Heart right ventricle (tissue), 16 donors: ENCODE measurements at places on chromosomes 7 and 10. TPM values are rescaled to one million over a fixed set of nuclear protein-coding genes. Genes with fewer than 3 reads are reported as not detected.

The ATOH7 gene
- not detected for total RNA-seq

The ACBD7 gene
- not detected for total RNA-seq

DNA sequence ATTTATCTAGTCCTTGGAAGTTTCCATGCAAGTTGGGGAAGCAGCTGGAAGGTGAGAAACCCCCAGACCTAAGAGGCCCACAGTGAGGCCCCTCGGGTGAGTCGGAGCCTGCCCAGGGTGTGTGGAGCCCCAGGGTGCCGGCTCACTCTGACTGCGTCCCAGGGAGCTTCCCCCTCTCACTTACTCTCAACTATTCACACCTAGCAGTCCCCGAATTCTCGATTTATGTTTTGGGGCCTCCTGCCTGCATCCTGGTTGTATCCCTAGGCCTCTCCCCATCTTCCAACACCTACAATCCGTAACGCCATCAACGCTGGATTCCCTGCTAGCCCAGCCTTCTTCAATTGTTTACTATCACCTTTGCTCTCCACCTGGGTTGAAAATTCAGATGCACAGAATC, 63.9 kb downstream of the PRKAG2 start:
- no peaks in the 10 kb centered on the region for H3K27me3 ChIP-seq
- DNase-seq, result no peak
- H3K4me1 ChIP-seq, result peaks cover 7% of the 10 kb centered on the region
- no peaks in the 10 kb centered on the region for H3K36me3 ChIP-seq
- no peak overlapping the region for H3K27ac ChIP-seq
- no peak overlapping the region for H3K4me3 ChIP-seq

DNA sequence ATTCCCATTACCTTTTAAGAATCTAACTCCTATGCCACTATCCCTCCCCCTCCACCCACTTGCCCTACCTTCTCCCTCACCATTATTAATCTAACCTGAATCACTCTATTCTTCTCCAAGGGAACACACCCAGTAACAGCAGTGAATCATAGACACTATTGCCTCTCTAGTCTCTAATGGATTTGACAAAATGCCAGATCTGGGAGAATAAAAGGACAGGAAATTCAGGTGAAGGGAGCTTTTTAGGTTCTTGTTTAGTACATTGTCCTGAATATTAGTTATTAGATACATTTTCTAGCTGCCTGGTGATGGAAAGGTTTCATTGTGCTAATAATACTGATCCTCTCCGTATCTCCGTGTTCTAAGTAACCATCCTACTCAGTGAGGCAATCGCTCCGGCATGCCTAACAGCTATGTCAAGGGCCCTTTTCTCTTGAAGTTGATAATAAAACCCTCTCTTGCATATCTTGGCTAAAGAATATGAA, 4.1 kb upstream of the SFR1 start:
- H3K27ac ChIP-seq, result no peak overlapping the region
- no peak for DNase-seq
- no peaks in the 10 kb centered on the region for H3K36me3 ChIP-seq
- no peak overlapping the region for H3K4me3 ChIP-seq

The EXOC4 gene
- 40.9 TPM for total RNA-seq

- H3K4me1 ChIP-seq, result no peaks in the 10 kb centered on the region
- peaks cover 13% of the 10 kb centered on the region for H3K36me3 ChIP-seq
- H3K4me3 ChIP-seq, result no peak overlapping the region
- H3K27me3 ChIP-seq, result no peaks in the 10 kb centered on the region
- DNase-seq, result no peak
- no peak overlapping the region for H3K27ac ChIP-seq
Measured at GRCh38 chr7:24868741-24869140, 111.2 kb downstream of the OSBPL3 start.

- H3K27me3 ChIP-seq, result peaks cover 23% of the 10 kb centered on the region
- H3K4me3 ChIP-seq, result no peak overlapping the region
- H3K27ac ChIP-seq, result no peak overlapping the region
- no peaks in the 10 kb centered on the region for H3K36me3 ChIP-seq
- H3K4me1 ChIP-seq, result no peaks in the 10 kb centered on the region
Measured at GRCh38 chr10:133350950-133351329, 3.8 kb downstream of the PRAP1 start.

The ZNF248 gene
- 13.2 TPM for total RNA-seq

The SFTPA1 gene
- total RNA-seq, result not detected

DNA sequence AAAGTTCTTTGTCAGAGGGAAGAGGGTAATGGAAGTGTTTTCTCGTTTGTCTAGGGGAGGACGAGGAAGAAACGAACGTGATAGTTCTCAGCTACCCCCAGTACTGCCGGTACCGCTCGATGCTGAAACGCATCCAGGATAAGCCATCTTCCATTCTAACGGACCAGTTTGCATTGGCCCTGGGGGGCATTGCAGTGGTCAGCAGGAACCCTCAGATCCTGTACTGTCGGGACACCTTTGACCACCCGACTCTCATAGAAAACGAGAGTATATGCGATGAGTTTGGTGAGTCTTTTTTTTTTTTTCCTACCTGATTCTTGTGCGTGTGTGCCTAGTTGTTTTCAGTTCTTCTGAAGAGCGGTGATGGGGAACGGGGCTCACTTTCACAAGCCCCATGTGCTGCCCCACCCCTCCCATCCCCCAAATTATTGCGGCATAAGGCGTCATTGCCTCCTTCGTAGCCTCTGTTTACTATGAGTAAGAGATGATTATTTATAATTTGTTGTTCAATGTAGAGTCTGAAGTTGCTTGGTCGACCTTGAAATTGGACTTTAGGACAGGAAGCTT, 98.6 kb downstream of the ARID5B start:
- H3K27ac ChIP-seq, result no peak overlapping the region
- DNase-seq, result no peak
- H3K4me1 ChIP-seq, result peaks cover 14% of the 10 kb centered on the region
- no peak overlapping the region for H3K4me3 ChIP-seq
- H3K27me3 ChIP-seq, result no peaks in the 10 kb centered on the region

DNA sequence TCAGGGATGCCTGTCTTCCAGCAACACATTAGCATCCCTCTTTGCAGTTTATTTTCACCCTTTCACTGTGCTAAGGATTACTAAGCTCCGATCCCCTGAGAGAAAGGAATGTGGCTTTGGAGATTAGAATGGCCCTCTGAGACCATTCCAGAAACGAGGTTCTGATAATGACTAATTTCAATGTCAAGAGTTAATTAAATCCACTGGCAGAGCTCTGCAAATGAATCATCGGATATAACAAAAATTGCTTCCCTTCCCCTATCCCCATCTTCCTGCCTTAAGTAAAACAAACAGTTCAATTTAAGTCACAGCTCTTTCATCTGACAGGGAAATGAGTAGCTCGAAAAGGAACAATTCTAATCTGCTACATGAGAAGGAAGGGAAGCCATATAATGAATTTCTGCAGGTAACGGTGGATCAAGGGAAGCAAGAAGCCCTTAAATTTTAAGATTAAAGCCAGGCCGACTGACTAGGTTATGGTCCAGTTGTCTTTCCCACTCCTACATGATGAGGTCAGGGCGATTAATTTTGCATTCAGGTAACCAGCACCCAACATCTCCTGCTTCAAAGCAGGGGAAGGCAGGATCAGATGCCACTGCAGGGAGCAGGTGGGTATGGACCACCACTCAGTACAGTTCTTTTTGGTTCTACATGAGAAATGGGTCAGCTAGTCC, 50.5 kb downstream of the MALSU1 start:
- H3K36me3 ChIP-seq, result no peaks in the 10 kb centered on the region
- peaks cover 3% of the 10 kb centered on the region for H3K4me1 ChIP-seq
- no peak overlapping the region for H3K27ac ChIP-seq
- no peaks in the 10 kb centered on the region for H3K27me3 ChIP-seq
- no peak for DNase-seq

DNA sequence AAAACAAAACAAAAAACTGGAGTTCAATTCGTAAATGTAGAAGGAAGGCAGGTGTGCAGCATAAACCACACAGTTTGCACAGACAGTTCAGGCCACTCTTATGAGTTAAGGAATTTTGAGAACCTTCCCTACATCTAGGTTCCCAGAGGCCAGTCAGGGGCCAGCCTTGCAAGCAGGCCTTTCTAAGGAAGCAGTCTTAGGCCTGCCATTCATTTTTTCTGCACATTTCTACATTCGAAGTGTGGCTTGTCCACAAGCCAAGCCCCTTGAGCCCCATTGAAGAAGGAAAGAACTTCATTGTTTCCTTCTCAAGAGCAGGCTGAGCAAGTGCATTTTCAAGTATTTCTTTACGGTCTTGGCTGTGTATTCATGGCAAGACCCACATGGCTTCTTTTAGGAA, 11.4 kb upstream of the OSBPL3 start:
- no peak overlapping the region for H3K4me3 ChIP-seq
- H3K27me3 ChIP-seq, result peaks cover 3% of the 10 kb centered on the region
- no peaks in the 10 kb centered on the region for H3K36me3 ChIP-seq
- DNase-seq, result no peak

- no peaks in the 10 kb centered on the region for H3K36me3 ChIP-seq
- H3K27me3 ChIP-seq, result no peaks in the 10 kb centered on the region
Measured at GRCh38 chr10:110373857-110374654, 69.3 kb upstream of the SMNDC1 start.
